ENCODE measurements at places on chromosomes 11 and 22.

DNA sequence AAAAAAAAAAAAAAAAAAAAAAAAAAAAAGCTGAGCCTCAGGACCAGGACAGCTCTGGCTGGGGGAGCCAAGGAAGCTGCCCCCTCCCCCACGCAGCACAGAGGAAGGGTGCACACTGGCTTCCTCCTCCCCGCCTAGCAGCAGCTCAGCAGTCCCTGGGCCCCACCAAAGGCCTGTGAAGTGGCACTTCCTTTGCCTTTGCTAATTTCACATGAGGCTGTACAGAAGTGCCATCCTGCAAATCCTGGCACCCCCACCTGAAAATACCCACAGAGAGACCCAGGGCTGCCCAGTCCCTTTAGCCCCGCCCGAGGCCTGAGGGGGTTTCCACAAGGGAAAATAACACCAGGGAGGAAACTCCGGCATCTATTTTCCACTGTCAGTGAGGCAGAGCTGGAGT is 3.9 kb downstream of the RHOG start:
- DNase-seq: peak; percentile 96

GRCh38 chr11:46133119-46133518 is 11.9 kb upstream of the PHF21A start:
- peak; percentile 68 for DNase-seq

GRCh38 chr11:125626288-125626950 is 1.5 kb downstream of the CHEK1 start:
- no peak for DNase-seq

DNA sequence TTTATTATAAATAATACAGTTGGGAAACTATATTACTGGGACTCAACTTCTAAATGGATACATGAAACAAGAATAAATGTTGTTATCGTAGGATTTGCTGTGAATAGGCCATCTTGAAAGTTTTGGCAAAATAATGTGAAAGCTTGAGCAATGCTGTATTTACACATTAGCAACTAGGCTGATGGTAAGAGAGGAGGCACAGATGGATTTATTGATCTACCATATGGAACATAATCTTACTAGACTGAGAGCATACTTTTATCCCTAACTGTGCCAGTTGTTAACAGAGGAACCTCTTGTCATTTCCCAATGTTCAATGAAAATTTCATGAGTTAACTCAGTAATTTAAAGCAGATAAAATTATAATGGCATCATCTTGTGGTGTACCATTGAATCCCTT is 22.8 kb downstream of the APIP start:
- DNase-seq: no peak

- DNase-seq: no peak
Observed at GRCh38 chr11:96326959-96327358, 16.0 kb downstream of the MAML2 start.

DNA sequence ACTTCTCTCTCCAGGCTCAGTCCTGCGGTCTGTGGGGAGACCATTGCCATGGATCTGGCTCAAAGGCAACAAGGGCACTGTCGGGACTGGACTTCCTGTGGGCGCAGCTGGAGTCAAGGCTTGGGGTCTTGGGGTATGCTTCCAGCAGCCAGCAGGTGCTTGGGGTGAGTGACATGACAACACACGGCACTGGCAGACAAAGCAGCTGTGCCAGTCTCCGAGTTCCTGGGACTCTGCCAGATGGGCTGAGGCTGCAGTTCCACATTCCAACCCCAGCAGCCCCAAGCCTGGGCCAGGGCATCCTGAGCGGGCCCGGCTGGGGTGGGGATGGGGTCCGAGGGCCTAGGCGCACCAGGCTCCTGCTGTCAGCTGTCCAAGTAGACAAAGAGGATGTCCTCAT is 12.3 kb downstream of the GUCD1 start:
- DNase-seq: no peak

DNA sequence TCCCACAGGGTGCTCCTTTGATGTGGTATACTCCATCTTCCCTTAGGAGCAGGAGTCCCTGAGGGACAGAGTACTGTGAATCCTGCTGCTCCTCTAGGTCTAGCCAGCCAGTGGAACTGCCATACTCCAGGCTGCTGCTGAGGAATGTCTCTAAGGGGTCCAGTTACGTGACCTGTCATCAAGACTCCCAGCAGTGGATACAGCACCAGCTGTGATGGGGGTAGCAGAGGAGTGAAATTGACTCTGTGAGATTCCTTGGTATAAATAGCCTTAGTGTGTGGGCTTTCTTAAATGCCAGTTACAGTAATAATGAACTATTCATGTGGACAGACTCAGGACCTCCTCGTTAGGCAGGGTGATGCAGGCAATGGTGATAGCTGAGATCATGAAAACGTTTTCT is 140.4 kb upstream of the LUZP2 start:
- no peak for DNase-seq

DNA sequence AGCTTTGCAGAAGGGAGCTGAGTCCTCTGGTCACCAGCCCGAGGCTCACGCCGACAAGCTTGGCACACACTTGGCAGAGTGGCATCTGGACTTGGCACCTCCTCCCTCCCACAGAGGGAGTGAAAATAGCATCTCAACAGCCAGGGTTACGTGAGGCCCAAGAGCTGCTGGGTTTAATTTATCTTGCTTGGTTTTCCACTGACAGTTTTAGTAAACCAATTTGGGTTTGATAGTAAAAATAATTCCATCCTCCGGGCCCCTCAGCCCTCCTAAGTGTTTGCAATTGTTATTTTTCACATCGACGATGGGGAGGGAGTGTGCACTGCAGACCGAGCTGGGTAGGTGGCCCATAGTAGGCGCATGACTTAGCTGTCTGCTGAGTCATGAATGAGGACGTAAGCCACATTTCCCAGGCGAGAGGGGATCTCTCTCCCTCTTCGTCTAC is 107.6 kb upstream of the ASPHD2 start:
- no peak for DNase-seq

DNA sequence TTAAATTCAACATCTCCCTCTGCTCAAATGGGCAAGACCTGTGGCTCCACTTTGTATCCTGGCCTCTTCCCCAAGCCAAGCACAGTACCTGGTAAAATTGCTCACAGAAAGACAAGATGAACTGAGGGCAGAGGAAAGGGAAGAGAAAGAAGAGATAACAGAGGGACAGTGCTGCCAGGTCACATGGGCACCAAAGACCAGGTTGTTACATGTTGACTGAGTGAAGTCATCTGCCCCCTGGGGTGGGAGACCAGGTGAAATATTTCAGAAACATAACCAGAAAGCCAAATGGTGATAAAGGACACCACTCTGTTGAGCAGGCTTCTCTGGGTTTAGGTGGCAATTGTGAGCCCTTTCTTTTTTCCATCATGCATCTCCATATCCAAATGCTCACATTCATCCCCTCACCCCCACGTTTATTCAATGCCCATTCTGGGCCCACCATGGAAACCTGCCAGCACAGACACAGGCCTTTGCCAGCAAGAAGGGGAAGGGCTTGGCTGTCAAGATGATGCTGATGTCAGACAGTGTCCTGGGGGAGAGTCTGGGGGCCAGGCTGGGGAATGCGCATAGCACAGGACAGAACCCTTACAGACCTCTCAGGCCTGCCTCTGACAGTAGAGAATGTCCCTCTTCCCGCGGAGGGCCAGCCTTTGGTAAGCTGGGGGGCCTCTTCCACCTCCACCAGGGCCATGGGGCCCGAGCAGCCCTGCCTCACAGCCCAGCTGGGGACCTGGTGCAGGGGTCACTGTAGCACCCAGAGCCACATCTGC is 51.6 kb downstream of the DGCR2 start:
- DNase-seq: no peak

DNA sequence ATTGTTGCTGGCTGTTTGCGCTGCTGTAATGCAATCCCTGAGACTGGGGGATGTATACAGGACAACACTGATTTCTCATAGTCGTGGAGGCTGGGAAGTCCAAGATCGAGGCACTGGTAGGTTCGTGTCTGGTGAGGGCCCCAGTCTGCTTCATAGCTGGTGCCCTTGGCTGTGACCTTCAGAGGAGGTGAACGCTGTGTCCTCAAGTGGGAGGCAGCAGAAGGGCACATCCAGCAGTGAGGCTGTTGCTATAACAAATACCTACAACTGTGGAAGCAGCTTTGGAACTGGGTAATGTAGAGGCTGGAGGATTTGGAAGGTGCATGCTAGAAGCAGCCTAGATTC is 21.3 kb downstream of the KRTAP5-5 start:
- no peak for DNase-seq

DNA sequence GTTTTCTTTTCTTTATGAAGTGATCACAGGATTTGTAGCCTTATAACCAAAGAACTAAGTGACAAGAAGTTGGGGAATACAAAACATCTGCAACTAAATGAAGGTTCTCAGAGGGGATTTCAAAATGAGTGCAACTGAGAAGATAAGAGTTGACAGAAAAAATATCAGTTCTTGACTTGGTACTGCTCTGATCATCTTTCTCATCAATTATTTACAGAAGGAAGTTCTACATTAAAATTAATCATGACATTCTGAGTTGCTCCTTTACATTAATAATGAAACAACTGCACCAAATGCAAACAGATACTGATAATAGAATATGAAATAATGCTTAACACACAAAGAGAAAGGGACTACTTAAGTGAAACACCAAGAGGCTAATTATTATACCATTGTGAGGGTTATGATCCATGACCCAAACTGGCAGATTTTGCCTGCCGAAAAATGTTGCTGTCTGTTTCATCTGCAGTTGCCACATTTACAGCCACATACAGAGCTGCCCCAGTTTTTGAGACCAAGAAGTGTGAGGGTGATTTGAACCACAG is 561.9 kb upstream of the ANO5 start:
- no peak for DNase-seq

- no peak for DNase-seq
Observed at GRCh38 chr11:102510439-102511135, 20.0 kb downstream of the MMP7 start.

GRCh38 chr22:45529105-45529504 is 26.4 kb downstream of the FBLN1 start:
- DNase-seq: no peak

GRCh38 chr11:6638429-6638828 is 17.2 kb downstream of the DCHS1 start:
- DNase-seq: no peak

- no peak for DNase-seq
Observed at GRCh38 chr11:47127213-47127612, 49.5 kb downstream of the ARFGAP2 start.

DNA sequence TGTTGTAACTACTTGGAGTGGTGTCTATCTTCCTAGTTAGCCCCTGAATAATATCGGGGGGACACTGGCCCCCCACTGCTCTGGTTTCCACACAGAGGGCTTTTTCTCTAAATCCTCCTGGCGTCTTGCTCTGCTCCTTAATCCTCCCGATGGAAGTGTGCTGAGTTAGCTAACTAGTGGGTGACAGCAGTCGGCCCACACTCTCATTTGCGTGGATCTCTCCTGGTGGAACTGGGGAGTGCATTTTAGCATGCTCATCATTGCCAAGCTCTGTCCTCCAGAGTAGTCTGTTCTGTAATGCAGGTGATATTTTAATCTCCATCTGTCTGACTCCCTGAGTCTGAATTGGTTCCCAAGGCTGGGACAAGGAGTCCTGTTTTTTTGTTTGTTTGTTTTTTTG is 46.1 kb upstream of the RASSF10 start:
- DNase-seq: no peak

- no peak for DNase-seq
Observed at GRCh38 chr11:127653076-127653475, 652.5 kb upstream of the KIRREL3 start.

DNA sequence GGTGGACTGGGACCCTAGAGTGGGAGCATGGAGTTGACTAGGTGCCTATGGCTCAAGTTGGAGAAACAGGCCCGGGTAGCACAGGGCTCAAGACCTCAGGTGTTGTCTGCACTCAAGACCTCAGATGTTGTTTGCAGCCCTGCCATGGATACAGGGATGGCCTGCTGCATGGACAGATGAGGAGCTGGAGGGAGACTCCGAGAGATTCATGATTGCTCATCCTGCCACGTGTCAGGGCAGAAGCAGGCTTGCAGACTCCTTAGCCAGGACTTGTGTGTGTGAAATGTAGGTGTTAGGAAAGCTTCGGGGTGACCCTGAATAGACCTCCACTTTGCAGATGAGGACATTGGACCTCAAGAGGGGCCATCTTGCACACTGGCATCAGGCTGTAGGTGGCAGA is 921 bp downstream of the CCDC116 start:
- no peak for DNase-seq

DNA sequence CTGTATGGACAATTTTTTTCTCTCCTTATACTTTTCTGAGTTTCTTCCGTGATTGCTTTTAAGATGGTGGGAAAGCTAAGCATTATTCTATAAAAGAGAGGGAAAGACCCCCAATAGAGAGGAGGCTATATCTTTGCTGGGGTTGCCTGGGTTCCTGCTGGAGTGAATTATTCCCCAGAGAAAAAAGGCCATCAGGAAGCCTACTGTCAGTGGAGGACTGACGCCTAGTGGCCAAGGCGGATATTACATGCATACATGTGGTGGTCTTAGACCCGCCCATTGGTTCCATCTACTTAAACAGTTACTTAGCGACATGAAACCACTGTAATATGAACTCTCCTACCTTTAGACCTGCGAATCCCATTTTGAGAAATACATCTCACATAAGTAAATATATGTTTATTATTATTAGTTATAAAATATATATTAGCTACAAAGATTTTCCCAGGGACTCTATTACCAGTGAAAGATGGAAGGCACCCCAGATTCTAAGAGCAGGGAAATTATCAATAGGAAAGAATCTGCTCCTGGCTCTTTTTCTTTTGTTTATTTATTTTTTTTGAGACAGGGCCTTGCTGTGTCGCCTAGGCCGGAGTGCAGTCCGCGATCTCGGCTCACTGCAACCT is 15.7 kb upstream of the PGA3 start:
- peak; percentile 56 for DNase-seq

DNA sequence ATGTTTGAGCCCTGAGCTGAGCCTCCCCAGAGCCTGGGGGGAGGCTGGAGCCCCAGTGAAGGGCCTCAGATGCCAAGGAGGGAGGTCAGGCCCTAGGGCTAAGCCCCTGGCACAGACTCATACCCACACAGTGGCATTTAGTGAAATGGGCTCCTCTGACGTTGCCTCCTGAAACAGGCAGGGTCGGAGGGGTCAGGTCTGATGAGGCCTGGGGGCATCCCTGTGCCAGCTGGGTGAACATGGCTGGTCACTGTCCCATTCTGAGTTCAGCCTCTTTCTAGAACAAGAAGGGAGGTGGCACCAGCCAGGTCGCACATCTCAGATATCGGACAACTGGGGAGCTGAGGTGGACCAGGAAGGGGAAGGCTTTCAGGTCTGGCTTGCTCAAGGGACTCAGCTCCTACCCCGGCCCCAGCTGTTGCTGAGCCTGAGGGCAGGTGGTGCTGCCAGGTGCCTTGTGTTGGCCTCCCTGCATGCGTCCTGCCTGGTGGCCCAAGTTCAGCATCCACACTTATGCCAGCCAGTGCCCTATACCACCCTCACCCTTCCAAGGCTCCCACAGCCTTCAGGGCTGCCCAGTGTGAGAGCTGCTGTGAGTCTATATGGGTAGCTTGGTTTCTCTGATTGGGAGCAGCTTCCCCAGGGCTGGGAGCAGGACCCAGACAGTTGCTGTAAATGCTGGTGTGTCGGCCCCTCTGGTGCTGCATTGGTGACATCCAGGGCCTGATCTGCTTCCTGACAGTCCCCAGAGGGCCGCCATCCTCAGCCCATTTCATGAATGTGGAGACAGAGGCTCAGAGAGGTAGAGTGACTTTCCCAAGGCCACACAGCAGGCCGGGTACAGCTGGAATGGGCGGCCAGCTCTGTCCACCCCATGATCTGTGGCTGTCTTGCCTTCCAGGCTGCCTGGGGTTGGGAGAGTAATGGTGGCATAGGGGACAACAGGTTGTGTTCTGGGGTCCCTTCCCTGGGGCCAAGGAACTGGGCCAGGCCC is 32.8 kb upstream of the PPARA start:
- no peak for DNase-seq

- DNase-seq: peak; percentile 20
Observed at GRCh38 chr22:30044369-30044768, 35.9 kb upstream of the HORMAD2 start.

- no peak for DNase-seq
Observed at GRCh38 chr11:123264431-123264780, 69.4 kb upstream of the CLMP start.

All from inflammatory macrophage treated with lipopolysaccharide for 1 hour (primary cell).